Iris pigment epithelial cell (primary cell): ENCODE measurements at places on chromosomes 6 and 20.

DNA sequence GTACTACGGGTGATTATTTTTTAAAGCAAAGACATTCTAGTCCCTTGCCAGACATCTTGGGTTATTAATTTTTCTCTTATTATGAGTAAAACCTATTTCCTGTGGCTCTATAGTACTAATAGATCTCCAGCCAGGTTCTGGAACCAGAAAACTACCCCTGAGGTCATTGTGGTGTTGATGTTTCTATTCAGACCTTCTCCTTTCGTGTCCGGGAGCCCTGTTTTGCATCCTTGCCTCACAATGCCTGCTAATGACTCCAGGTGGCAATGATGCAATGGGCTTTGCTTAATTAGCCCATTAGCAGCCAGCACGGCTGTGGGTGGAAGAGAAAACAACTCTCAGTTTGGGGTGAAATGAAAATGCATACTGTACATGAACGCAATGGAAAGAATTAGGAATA lies 62.9 kb upstream of the ARG1 start:
- DNase-seq, result no peak

- peak; percentile 90 for DNase-seq
Measured at GRCh38 chr20:45036044-45036755, 64.7 kb downstream of the KCNS1 start.

- DNase-seq, result peak; percentile 35
Measured at GRCh38 chr20:47191074-47191673, 165.3 kb downstream of the ZMYND8 start.

DNA sequence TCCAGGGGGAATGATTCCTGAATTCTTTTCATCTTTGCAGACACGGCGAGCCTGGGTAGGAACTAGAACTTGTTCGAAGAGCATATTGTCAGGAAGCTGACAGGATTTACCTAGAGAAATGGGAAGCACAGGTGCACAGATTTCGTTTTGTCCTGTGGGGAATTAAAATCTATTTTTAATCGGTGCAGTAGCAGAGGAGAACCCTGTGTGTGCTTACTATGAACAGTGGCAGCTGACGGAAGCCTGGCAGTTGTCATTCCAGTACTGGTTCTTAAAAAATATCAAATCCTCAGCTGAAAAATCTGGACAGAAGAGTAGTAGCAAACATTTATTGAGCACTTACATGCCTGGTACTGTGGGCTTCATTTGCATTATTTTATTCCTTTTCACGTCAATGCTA lies 609.0 kb downstream of the QKI start:
- no peak for DNase-seq

DNA sequence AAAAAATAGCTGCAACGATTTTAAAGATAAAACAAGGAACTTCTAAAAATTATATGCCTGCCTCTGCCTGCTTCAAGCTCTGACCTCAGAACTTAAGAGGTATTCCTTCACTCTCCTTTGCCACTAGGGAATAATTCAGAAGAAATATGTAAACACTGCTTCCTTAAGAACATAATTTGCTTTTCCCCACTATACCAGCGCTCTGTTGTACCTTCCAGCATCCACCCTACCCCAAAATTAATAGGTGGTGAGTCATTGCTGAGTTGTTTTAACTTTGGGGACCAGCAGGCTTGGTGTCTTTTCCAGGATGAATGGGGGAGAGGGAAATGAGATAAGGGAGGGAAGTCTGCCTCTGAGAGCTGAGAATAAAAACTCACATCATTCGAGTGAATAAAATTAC lies 107.7 kb upstream of the ATXN1 start:
- DNase-seq, result no peak

GRCh38 chr6:119040229-119040628 lies 38.2 kb downstream of the FAM184A start:
- no peak for DNase-seq

DNA sequence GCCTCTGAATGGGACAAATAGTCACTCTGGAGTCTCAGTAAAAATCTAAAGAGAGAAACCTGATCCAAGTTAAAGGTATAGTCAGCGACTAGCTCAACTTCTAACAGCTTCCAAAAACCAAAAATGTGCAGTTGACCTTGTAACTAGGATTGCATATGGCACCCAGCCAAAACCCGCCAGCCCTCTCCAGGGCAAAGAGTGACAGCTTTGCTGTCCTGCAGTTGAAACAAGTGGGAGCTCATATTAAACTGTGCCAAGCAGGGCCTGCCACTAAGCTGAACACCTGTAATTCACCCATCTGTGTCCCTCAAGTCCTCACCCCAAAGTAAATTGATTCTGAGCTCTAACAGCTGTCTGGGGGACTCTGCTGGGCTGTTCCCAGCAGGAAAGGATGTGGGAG lies 695.3 kb downstream of the MAFB start:
- no peak for DNase-seq

- no peak for DNase-seq
Measured at GRCh38 chr6:15086348-15087158, 159.3 kb upstream of the JARID2 start.

DNA sequence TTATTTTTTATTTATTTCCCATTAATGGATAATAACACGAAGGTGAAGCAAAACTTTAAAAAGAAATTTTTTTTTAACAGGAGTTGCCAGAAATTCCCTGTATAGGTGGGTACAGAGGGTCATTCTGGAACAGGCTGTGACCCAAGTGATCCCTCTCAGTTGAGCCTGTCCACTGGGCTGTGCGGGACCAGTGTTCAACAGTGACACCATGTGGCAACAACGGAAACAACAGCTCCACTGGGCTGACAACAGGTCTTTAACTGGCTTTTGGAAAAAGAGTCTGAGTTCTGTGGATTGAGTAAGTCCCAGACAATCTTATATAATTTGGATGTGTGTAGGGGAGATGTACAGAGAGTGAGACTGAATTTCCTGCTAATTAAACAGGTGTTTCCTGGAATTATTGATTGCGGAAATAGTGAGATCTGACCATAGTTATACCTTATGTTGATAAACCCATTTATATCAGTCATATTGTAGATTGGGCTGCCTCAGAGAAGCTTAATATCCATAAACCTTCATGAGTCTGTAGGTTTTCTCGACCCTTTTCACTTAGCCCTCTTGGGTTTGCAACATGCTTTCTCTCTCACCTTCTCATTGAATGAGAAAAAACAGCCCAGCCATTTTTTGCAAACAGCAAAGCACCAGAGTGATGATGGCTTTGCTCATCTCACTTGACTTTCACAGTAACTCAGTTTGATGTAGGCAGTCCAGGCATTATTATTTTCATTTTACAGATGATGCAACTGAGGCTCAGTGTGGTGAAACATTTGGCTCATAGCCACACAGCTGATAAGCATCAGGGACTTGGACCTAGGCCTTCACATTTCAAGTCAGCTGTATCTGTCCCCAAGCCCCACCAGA lies 17.5 kb downstream of the KIAA1755 start:
- DNase-seq, result no peak

DNA sequence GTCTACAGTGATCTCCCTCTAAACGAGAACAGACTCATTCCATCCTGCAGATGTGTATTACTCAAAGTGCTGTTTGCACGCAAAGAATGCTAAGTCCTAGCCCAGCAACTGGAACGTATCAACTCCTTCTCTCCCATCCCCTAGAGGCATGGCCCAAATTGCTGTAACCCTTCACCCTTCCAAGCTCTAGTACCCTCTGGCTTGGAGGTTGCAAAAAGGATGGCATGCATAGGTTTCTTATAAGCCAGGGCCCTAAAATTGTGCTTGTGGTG lies 71.5 kb upstream of the TGM3 start:
- no peak for DNase-seq

GRCh38 chr20:36237477-36237876 lies 1.2 kb downstream of the AAR2 start:
- DNase-seq, result no peak

- no peak for DNase-seq
Measured at GRCh38 chr20:1010659-1011058, 8.5 kb upstream of the RSPO4 start.

- no peak for DNase-seq
Measured at GRCh38 chr20:609371-609964, 641 bp downstream of the TCF15 start.

- no peak for DNase-seq
Measured at GRCh38 chr20:3782597-3782996, 1.3 kb upstream of the SPEF1 start.

DNA sequence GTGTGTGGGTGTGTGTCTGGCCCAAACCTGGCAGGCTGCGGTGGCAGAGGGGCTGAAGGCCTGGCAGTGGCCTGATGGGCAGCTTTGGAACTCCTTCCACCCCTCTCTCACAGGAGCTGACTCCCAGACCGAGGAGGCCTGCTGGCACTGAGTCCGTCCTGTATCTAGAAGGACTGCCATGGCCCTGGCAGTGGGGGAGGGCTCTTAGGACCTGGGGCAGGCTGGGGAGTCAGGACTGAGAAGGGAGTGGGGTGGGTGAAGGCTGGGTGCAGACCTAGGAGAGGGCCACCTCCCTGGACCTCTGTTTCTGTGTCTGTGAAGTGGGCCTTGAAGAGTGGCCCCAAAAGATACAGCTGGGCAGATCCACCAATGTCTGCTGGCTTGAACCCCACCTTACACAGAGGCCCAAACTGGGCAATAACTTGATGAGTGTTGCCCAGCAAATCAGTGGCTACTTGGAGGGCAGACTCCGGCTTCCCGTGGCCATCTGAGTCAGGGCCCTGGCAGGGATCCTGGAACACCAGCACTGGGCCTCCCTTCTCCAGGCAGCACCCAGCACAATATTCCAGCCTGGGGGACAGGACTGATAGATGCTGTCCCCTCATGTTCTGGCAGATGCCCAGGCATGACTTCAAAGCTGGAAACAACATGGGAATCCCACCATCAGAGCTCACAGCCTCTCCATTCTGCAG lies 46.7 kb upstream of the BLCAP start:
- DNase-seq, result no peak

GRCh38 chr20:16395366-16395765 lies 177.9 kb downstream of the KIF16B start:
- no peak for DNase-seq

DNA sequence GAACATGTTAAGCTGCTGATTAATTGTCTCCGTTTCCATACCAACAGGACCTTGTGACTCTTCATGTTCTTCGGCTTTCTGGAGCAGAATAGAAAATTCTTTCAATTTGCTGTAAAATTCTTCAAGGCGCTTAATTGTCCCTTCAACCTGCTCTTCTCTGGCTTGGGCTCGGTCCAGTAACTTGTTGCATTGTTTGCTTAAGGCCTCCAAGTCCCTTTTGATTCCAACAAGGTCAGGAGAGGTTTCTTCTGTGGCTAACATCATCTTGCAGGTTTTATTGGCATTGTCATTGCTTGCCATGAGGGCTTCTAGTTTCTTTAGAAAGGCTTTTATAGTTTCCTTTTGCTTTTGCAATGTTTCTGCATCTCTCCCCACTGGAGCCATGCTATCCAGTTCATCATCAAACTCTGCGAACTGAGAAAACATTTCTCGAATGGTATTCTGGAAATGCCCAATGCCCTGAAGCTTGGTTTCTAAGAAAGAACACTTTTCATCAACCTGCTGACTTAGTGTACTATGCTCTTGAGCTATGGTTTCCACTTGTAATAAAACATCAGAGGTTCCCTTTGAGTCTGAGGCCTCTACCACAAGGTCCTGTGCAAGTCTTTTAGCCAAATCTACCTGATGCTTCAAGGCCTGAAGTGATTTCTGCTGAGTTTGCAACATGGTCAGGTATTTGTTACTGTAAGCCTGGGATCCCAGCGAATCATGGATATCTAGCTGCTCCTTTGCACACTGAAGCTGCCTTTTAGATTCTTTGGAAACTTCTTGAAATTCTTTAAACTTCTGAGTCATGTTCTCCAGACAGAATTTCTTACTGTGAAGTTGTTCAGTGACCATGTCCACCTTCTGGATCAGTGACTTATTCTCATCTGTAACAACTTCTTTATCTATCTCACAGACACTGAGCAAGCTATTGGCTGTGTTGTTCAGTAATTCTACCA lies 90.2 kb downstream of the DST start:
- DNase-seq, result peak; percentile 76
